ENCODE measurements at places on chromosomes 2 and 18.

DNA sequence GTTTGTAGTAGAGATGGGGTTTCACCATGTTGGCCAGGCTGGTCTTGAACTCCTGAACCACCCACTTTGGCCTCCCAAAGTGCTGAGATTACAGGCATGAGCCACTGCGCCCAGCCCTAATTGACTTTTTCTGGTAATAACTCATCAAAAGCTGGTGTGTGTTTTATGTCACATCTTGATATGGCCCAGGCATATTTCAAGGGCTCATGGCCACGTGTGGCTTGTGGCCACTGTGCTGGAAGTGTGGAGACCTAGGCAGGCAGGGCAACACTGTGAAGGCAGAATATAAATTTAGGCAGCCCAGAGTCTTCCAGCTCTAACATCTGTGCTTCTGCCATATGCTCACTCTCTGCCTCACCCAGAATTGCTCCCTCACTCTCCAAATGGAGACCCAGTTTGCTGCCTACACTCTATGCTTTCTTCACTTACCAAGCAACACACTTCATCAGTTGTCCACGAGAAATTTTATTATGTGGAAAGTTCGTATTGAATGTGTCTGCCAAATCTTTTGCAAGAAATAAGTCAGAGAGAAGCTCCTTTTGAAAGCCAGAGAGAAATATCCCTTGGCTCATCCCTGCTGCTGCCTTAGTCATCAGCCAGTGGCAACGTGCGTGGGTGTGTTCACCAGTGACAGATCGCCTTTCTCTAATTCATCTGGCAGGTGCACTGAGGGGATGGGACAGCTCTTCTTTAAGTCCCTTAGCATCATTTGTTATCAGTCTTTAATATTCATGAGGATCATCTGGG, 129.4 kb upstream of the CXCR4 start:
- no peak for DNase-seq

DNA sequence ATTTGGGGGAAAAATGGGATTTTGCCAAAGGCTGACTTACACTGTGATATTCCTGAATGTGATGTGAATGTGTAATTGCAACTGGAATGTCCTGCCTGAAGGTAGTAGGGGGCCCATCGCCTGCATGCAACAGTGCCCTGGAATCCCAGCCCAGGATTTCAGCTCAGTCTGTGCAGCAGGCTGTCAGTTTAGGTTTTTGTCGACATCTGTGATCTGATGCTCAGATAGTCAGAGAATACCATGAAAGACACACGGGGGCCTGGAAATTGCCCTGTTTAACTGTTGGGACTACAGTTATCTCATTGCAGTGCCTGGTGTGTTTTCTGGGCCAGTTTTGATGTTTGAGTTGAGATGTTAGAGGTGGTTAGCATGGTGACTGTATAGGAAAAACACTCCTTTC, 84.5 kb upstream of the HK2 start:
- DNase-seq: no peak

DNA sequence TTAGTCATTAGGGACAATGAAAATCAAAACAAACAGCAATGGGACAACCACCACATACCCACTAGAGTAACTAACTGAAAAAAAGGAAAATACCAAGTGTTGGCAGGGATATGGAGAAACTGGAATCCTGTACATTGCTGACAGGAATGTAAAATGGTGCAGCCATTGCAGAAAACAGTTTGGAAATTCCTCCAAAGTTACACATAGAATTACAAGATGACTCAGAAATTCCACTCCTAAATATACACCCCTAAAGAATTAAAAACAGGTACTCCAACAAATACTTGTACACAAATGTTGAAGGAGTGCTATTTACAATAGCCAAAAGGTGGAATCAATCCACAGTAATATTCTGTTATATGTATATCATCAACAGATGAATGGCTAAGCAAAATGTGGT, 110.9 kb downstream of the ROCK1 start:
- DNase-seq: no peak

- no peak for DNase-seq
Observed at GRCh38 chr2:186592137-186592875, 2.5 kb downstream of the ITGAV start.

DNA sequence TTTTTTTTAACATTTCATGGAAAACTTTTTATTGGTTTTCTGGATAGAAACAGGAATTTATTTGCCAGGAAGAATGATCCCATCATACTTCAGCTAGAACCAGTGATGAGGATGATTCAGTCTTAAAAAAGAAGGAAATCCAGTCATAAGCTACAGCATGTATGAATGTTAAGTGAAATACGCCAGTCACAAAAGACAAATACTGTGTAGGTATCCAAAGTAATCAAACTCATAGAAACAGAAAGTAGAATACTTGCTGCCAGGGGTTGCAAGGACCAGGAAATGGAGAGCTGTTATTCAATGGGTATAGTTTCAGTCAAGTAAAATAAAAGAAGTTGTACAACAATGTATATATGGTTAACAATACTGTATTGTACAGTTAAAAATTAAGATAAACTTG, 21.3 kb downstream of the PSME4 start:
- DNase-seq: no peak

DNA sequence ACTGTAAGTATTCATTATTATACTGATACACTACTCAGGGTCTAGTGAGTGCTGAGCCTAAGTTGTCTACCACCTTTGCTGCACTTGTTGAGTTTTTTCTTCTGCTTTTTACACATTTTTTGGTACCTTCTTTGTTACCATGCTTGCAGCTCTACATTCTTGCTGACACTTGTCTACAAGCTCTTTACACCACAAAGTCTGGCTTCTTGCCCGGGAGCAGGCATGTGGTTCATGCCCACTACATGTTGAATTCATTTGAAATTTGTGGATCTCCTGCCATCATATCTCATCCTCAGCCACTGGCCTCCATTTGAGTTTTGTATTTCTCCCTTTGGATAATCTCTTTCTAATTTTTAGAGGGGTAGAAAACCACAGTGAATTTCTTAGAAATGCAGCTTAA, 29.9 kb downstream of the IL18R1 start:
- DNase-seq: no peak

DNA sequence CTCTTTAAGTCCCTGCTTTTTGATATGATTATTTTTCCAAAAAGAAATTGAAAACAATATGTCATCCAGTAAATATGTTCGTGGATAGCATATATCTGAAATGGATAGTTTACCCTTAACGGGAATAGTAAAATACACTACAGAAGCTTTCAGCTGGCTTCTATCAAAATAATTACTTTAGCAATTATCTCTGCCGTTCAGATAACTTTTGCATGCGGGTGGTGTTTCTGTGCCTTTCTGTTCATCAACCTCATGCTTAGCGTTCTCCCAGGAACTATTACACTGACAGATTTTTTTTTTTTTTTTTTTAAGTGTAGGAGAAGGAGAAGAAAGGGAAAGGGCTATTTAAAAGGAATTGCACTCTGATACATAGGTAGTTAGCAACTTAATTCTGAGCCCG, 53.6 kb downstream of the TSHZ1 start:
- DNase-seq: no peak

DNA sequence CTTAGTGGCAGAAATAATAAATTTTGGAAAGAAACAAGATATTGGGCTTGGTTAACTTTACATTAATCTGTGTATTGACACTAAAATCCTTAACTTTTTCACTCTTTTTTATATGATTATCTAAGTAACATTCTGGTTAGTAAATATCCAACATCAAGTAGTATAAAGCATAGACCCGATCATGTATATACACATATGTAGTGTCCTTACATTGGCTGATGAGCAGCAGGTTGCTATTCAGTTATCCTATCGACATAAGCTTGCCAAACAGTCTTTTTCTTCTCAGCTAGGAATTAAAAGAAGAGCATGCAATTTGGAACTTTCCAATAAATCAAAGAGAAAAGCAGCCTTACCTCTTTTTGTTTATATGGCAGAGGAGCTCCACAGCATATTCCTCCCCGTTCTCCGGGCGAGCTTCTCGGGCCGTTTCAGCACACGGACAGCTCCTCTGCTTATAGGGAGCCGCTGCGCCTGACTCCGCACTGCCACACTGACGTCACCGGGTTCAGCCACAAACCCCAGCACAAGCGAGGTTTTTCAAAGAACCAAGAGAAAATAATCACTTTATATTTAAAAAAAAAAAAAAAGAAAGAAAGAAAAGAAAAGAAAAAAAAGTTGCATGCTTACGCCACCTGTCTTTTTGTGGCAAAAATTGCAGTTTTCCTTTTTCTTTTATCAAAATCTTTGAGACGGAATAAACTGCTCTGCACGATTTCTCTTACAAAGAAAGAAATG, at the start of gene SCG2:
Gene SCG2 (minus strand): TSS at position 430 of the 735 bp plus-strand sequence. CDS start 3,079 bp downstream, outside the sequence.
- DNase-seq: no peak

GRCh38 chr18:66966171-66966570, 362.3 kb upstream of the CDH19 start:
- no peak for DNase-seq

DNA sequence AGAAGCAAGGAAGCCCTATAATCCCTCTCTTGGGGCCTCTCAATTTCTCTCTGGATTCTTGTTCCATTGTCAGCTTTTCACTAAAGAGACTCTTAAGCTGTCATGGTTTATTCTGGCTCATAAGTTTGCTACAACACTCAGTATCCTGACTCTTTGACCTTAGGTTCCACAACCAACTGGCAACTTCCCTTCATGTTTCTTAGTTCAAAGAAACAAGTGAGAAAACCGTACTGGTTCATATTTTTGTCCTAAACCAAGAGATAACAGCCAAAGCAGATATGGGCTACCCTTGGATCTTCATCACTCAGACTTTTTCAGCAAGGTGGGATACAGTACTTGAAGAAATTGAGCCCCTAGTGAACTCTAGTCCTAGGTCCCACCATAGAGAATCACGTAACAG, 109.9 kb upstream of the CRIM1 start:
- no peak for DNase-seq

DNA sequence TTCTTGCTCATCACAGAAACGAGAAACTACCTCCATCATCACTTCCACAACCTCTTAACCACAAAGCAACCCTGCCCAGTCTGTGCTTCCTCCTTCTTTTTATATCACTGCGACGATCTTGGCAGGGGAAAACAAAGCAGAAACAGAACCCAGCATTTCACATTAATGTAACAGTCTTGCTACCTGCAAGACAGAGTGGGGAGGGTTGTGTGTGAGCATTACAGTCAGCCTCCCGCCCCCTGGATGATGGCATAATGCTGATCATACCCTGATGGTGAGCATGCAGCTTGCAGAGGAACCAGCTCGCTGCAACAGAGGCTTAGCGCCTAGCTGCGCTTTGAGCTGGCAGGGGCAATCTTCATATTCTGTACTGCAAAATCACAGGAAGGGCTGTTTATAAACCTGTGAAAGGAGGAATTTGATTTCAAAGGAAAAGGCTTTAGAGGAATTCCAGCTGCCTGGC, 376.1 kb downstream of the IRS1 start:
- DNase-seq: peak; percentile 73

DNA sequence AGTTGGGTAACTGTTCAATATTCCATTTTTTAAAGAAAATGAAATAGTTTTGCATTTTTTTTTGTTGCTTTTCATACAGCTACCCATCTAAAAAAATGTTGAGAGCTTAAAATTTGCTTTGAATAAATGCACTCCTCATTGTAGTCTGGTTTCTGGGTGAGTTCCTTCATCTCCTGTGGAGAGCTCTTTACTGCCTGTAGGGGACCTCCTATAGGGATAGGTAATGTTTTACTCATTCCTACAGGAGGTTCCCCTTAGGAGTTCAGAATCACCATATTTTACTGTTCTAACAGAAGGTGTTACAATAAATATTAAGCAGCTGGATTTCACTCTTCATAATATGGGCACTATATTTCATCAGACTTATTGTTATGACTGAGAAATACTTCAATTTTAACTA, 947.3 kb upstream of the CRIM1 start:
- DNase-seq: no peak

Data from CD4-positive, alpha-beta memory T cell (primary cell).